Tongue (tissue), 3 donors: ENCODE measurements at places on chromosomes 12 and 14.

GRCh38 chr12:56161690-56162351, 3.7 kb downstream of the MYL6 start:
- DNase-seq, result no peak

GRCh38 chr12:1434296-1434955, 160.0 kb downstream of the FBXL14 start:
- no peak for DNase-seq

GRCh38 chr12:82144505-82144904, 213.7 kb downstream of the CCDC59 start:
- no peak for DNase-seq

GRCh38 chr12:44709166-44709565, 166.9 kb downstream of the NELL2 start:
- no peak for DNase-seq

DNA sequence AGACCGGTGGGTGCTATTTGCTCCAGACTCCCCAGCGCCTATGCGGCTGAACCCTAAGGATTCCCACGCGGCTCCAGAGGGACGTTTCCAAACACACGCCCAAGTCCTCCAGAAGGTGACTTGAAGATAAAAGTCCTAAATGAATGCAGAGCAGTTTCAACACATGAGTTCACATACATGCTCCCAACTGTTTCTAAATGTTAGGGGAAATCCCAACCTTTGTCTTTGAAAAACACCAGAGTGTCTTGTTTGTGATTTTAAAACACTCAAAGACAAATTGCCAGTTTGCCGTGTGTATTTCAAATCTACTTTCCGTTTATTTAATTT, 252.9 kb upstream of the SFSWAP start:
- DNase-seq, result no peak

DNA sequence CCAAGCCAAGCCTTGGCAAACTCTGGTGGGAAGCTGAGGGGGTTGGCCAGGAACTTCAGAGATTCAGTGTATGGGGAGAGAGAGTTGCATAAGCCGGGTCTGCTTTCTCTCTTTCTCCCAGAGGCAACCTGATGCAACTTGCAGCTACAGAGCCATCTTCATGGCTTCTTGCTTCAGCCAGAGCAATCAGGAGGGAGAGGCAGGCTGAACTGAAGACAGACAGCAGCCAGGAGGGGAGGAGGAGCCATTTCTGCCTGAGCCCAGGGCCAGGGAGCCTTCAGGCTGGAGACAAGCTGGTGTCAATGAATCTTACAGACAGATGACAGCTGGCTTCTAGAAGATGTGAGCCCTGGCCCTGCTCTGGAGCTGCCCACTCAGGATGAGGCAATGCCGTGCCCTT, 18.7 kb downstream of the NPC2 start:
- DNase-seq, result peak; percentile 31
